ENCODE measurements at places on chromosomes 2 and 18.

- no peak for DNase-seq
Observed at GRCh38 chr18:63567825-63568224, 19.3 kb upstream of the SERPINB13 start.

- DNase-seq = no peak
Observed at GRCh38 chr2:192993059-192993458, 798.3 kb upstream of the TMEFF2 start.

GRCh38 chr18:61635901-61636528 is 256.8 kb downstream of the RNF152 start:
- DNase-seq = peak; percentile 27

GRCh38 chr2:132441051-132441450 is 24.4 kb downstream of the GPR39 start:
- no peak for DNase-seq

- DNase-seq = no peak
Observed at GRCh38 chr2:211364911-211365310, 808.5 kb downstream of the CPS1 start.

DNA sequence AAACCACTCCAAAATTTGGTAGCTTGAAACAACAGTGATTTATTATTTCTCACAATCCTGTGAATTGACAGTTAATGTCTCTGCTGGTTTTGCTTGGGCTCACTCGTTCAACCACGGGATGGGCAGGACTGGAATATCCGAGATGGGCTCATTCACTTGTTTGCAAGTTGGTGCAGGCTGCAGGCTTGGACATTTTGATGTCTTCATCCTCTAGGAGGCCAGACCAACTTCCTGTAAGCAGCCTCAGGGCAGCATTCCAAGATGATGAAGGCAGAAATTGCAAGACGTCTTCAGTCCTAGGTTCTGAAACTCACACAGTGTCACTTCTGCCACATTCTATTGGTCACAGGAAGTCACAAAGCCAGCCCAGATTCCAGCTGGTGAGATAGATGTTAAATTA is 47.1 kb downstream of the GPR39 start:
- DNase-seq = no peak

- DNase-seq = no peak
Observed at GRCh38 chr2:11050565-11050964, 104.7 kb upstream of the SLC66A3 start.

DNA sequence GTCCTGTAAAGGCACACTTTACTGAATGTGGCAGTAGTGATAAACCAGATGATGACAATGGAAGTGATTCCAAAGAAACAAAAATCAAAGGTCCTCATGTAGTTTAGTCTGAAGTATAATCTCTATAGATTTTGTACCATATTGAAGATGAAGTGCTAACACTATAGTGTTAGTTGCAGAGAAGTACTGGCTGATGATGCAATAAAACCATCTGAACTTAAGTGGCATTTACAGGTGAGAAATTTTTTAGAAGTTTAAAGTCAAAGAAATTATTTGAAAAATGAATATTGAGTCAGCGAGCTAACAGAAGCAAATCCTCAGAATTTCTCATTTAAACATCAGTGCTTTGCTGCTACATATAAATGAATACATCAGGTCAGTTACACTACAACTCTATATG is 43.1 kb upstream of the RMDN2 start:
- no peak for DNase-seq

DNA sequence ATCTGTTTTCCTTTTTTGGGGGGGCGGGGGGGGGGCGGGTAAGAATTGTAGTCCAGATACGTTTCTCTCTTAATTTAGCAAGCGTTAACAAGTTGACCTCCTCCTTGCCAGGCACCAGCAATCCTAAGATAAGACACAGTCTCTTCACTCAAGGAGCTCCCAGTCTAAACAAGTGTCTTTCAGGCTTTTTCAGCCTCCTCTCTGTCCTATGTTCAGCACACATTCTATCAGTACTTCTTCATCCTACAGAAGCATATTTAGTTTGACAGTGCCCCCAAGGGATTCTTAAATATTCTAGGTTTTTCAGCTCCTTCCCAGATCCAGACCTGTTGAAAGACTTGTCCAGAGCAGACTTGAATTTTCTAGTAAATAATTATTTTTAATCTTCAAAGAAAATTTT is 2.7 kb downstream of the PPP1CB start:
- DNase-seq = no peak

DNA sequence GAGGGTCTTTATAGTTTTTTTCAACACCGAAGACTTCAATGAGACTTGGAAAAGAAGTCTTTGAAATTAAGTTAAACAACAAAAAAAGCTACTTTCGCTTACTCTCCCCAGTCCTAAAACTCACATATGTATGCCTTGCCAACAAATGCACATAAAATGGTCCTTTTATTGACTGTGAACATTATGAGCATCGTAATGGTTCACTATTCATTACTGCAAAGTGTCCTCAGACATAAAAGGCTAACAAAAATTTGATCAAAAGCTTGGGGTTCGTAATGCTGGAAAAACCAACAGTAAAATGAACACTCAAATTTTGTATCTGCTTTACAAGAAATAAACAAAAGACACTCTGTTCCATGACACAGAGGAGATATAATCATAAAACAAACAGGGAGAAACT is 285.3 kb upstream of the SLC8A1 start:
- no peak for DNase-seq

- DNase-seq = no peak
Observed at GRCh38 chr2:18046558-18047212, 168.2 kb downstream of the KCNS3 start.

DNA sequence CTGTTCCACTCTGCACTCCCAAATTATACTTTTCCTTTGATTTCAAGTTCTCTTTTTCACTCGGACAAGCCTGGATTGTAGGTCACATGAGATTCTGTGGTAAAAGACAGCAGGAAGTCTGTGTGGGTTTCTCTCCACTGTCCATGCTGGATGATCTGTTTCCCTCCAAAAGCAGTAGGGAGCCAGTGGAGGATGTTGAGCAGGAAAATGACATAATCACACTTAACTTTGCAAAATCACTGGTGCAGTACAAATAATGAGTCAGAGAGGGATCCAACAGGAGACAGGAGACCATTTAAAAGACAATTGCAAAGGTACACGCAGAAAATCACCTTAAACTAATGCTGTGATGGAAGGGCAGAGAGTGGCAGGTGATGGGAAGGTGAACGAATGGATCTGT is 301.3 kb downstream of the ZNF407 start:
- DNase-seq = no peak

- no peak for DNase-seq
Observed at GRCh38 chr2:80198042-80198441, 106.5 kb downstream of the LRRTM1 start.

DNA sequence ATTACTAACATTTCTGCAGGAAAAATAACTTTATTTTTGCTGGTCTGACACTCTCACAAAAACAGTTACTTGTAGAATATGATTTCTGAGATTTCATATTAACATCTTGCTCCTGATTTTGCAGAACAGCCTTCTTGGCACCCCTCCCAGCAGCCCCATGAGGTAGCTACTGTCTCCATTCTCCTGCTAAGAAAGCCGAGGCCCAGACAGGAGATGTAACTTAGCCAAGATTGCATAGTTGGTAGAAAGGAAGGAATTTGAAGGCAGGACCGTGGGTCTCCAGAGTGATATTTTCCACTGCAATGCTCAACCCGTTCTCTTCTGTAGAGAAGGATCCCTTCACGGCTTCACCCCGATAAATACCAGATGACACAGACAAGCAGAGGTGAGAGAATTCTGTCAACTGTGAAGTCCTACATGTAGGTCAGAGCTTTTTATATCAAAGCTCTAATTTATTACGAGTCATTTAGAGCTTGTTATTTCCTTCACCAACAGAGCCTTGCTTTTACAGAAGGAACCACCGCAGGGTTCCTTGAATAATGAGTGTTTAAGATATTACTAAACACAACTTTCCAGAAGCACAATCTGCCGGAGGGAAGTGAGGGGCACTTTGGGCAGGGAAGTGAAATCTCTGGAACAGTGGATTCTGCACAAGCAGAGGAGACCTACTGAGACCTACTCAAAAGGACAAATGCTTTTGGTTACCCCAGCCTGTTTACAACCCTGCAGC is 48.0 kb upstream of the MYCN start:
- no peak for DNase-seq

DNA sequence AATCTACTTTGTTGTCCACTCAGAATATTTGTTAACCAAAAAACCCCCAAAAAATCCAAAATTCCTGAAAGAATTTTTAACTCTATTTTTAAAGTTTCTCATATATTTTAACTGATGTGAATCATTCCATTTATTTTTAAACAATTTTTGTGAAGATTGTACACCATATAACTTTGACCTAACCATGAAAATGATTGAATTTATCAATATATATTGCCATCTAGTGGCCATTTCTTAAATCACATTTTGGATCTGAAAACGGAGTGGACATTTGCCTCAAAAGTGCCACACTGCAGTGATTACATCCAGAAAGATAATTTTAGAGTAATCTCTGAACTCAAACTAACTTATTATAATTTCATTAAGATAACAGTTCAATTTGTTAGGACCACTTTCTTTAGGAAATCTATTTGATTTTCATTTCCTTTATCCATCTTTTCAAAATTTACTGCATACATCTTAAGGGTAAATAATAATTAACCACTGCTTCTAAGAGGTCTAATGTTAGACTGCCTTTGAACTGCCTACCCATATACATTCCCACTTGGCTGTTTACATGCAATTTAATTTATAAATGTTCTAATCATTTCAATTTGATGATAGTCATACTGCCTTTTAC is 71.1 kb downstream of the DSC3 start:
- peak; percentile 33 for DNase-seq

- no peak for DNase-seq
Observed at GRCh38 chr2:95002498-95002897, 23.0 kb upstream of the MAL start.

DNA sequence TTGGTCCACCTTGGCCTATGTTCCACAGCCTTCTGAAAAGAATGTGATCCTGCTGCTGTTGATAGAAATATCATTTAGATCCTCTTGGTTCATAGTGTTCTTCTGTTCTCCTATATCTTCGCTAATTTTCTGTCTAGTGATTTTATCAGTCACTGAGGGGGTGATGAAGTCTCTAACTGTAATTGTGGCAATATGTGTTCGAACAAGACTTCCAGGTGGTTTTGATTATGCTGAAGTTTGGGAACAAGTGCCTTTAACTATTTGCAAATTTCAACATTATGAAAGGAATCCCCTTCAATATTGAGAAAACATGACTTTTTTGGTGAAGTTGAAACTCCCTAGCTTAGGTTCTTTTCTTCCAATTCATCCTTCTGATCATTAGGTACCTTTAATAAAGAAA is 140.4 kb downstream of the MTX2 start:
- no peak for DNase-seq

- DNase-seq = no peak
Observed at GRCh38 chr2:118830118-118830517, 17.3 kb downstream of the EN1 start.

DNA sequence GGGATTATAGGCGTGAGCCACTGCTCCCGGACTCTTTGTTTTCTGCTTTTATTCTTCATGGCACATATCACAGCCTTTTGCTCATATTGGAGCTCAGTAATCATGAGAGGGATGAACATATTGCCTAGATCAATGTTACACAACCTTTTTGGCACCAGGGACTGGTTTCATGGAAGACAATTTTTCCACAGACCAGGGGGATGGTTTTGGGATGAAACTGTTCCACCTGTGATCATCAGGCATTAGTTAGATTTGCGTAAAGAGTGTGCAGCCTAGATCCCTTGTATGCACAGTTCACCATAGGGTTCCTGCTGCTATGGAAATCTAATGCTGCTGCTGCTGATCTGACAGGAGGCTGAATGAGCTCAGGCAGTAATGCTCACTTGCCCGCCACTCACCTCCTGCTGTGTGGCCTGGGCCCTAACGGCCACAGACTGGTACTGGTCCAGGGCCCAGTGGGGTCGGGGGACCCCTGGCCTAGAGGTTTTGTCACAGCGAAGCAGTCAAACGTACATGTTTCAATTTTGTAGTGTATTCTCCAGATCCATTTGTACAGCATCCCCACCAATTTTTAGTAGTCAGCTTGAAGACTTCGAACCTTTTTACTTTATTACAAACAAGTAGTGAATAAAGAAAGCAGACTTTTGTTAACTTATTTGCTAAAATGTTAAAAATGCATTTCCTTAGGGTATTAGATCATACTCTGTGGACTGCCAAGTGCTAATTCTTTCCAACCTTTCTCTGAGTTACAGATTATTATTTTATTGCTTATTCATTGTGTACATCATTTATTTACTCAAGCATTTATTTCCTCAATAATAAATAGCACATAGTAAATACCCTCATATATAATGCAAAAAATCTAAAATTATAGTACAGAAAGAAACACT is 6.2 kb downstream of the DAW1 start:
- no peak for DNase-seq

DNA sequence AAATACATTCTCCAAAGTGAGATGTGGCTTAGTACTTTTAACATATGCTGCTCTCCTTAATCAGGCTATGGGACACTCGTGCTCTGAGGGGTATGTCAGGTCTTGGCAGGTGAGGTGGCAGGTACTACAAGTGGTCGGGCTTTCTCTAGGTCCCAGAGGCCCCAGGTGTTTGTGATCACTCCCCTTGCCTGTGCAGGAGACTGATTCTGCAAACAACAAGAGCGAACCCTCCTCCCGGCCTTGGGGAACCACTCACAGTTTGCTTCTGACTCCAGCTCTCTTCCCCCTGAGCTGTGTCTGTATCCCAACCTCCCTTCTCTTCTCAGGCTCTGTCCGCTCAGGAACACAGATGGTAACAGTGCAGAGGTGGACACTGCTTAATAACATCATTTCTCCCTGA is 48.1 kb downstream of the ATOH8 start:
- no peak for DNase-seq

DNA sequence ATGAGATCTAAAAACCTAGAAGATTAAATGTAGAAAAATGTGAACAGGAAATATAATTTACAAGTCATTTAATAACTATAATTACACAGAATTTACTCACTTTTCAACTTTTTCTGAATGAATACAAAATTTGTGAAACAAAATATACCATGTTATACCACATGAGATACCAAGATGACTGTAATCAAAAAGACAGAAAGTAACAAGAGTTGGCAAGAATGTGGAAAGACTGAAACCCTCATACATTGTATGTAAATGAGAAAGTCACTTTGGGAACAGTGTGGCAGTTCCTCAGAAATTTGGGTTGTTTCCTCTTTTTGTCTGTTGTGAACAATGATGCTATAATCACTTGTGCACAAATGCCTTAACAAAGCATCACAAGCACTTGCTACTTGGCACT is 145.4 kb upstream of the ZNF804A start:
- DNase-seq = no peak

DNA sequence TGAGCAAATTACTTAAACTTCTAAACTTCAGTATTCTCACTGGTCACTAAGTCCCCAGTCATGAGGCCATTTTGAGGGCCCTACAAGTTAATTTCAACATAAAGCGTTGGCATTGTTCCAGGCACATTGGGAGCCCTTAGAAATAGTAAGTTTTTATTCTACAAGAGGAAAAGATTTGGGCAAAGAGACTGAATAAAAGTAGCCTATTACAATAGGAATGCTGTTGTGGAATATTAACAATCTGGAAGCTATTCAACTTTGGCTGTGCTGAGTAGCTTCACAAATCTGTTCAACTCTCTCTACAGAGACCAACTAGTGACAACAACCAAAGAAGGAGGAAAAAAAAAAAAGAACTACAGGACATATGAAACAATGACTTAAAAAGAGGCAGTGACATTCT is 1287.5 kb upstream of the NXPH2 start:
- no peak for DNase-seq

- peak; percentile 43 for DNase-seq
Observed at GRCh38 chr2:163345795-163346573, 389.8 kb downstream of the FIGN start.

GRCh38 chr2:214006601-214007000 is 404.3 kb upstream of the VWC2L start:
- no peak for DNase-seq
